ENCODE measurements at places on chromosomes 7 and 10.

DNA sequence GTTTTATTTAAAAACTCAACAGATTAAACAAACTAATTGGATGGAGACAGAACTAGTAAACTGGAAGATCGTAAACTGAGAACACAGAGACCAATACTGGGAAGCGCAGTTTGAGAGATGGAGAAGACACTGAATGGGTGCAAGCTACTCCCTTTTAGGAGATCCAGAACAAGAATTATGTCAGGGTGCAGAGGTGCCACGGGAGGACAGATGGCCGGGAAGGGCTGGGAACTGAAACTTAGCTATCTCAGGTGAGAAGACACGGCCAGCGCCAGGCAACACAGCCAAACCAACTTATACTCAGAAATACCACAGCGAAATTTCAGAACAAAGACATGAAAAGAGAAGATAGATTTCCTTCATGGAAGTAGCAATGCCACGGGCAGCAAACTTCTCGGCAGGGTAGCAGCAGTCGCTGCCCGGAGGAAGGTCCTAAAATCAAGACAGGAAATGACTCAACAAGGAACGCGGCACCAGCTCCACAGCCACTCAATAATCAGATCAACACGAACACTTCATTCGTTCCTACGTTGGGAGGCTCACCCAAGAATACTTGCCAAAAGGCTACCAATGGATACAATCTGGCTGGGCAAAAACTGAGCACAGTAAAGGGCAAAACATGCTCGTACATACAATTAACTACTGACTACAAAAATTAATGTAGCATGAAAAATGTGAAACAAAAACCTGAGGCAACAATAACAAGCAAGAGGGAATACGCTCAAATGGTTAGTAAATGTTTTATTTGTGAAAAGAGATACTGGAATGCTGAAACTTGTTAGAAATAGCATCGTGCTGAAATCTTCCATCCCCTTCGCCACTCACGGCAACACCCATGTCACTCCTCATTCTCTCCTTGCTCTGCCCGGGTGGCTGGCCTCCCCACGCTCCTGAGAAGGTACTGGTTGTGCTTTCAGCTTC lies 2.2 kb upstream of the LRRC27 start:
- peak; percentile 32 for DNase-seq

GRCh38 chr10:30862486-30862885 lies 169.2 kb downstream of the ZNF438 start:
- DNase-seq: no peak

GRCh38 chr10:100654782-100655325 lies 90.5 kb upstream of the PAX2 start:
- DNase-seq: peak; percentile 47

- peak; percentile 31 for DNase-seq
Measured at GRCh38 chr10:96299383-96299782, 4.9 kb upstream of the DNTT start.

GRCh38 chr10:102645388-102645740 lies 1.1 kb downstream of the TRIM8 start:
- peak; percentile 80 for DNase-seq

DNA sequence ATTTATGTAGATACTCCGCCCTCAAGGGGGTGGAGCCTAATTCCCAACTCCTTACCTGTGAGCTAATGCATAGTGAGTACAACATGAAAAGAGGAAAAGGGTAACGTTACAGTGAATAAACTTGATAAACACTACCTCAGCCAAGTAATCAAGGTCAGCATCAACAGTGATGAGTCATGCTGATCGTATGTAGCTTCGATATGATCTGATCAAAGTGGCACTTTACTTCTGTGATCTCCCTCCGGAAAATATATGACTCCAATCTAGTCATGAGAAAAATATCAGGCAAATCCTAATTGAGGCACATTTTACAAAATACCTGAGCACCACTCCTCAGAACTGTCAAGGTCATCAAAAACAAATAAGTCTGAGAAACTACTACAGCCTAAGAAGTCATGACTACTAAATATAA lies 70.4 kb downstream of the VTI1A start:
- DNase-seq: no peak

Measured in B cell (primary cell).